ENCODE measurements at places on chromosomes 11 and 22.

GRCh38 chr11:83192606-83193245, 786 bp upstream of the ANKRD42 start:
- DNase-seq, result no peak

- DNase-seq, result no peak
Measured at GRCh38 chr11:28833670-28834069, 725.5 kb downstream of the METTL15 start.

DNA sequence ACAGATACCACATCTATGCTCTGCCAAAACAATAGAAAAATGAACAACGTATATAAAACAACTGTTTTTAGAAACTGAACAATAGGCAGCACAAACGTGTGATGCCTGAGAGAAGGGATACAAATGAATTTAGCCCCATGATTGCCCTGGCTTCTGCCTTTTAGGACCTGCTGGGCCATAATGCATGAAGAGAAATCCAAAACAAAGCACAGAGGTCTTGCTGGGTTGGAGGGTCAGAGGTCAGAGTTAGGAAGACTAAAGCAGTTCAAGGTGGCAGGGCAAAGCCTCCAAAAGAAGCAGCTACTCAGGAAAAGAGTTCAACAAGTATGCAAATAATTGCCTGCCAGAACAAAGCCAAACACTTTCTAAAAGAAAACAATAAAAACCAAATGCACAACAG, 138.5 kb downstream of the TTC28 start:
- DNase-seq, result no peak

DNA sequence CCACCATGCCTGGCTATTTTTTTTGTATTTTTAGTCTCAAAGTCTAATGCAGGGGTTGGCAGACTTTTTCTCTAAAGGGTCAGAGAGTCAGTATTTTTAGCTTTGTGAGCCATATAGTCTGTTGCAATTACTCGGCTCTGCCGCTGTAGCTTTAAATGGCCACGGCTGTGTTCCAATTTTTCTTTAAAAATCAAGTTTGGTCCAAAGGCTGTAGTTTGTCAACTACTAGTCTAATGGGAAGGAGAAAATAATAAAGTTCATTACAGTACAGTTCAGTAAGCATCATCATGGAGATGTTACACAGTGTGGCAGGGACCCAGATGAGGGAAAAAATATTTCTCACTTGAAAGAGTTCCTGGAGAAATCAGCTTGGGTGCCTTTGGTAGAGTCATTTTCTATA, 107.6 kb downstream of the CSNK2A3 start:
- no peak for DNase-seq

GRCh38 chr22:24697172-24697571, 77.3 kb downstream of the PIWIL3 start:
- DNase-seq, result no peak

DNA sequence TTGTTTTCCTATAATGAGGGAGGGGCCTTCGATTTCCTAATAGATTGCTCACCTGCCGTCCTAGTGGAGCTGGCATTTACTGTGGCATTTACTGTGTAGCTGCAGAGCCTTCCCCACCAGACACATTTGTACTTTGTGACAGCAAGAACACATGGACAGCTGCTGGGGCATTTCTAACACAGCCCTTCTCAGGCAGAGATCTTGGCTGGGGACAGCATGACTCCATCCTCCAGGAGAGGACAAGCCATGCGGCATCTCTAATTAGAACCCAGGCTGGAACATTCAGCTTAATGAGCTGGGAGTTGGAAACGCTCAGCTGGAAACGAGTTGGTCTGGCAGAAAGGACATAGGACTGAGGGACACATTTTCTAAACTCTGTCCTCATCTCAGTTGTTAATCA, 887.5 kb downstream of the NTM start:
- no peak for DNase-seq

DNA sequence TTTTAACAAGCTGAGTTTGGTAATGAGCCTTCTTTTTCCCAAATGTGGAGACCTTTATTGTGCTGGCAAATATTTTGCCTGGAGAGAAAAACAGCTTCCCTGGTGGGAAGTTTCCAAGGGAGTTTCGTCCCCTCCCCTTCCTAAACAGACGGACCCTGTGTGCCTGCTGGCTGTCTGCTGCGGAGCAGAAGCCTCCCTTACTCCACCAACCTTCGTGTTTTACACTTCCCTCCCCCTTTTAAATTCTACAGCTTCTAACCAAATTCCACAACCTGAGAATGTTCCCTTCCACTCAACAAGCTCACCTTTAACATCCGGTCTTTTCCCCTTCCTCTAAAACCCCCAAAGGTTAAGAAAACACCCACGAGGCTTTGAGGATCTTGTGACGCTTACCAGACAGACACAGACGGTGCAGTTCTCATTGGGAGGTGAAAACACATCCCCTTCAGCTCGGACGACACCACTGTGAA, 17.1 kb downstream of the VWCE start:
- DNase-seq, result peak; percentile 64

GRCh38 chr11:100719809-100720221, 32.7 kb downstream of the ARHGAP42 start:
- no peak for DNase-seq

- DNase-seq, result no peak
Measured at GRCh38 chr11:34633990-34634693, 13.2 kb downstream of the EHF start.

DNA sequence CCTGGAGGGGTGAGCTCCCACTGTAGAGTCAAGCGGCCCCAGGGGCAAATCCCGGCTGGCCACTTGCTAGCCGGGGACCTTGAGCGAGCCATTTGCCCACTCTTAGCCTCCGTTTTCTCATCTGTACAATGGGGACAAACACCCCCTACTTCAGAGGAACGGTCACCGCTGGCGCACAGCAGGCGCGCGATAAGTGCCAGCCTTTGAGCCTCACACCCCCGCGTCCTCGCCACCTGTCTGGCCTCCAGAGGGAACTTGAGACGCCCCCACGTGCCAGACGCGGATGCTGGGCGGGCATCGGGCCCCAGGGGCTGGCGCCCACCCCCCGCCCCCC, 72.6 kb upstream of the TCF20 start:
- DNase-seq, result no peak

DNA sequence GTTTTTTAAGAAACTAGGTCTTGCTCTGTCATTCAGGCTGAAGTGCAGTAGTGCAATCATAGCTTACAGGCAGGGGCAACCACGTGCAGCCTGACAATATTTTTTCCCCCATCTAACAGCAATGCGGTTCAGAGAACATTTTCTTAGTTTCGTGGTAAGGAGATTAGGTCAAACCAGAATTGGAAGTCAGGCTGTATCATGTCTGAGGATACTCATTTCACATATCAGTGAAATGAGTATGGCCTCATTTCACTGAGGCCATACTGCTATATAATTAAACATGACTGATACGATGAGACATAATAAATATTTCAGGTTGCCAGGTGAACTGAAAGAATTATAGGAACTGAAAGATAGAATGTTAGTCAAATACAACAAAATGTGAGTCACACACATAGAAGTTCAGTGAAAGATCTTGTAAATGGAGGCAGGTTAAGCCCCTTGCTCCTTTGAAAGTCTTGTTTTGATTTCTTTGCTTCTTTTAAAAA, 32.5 kb upstream of the IZUMO1R start:
- no peak for DNase-seq

DNA sequence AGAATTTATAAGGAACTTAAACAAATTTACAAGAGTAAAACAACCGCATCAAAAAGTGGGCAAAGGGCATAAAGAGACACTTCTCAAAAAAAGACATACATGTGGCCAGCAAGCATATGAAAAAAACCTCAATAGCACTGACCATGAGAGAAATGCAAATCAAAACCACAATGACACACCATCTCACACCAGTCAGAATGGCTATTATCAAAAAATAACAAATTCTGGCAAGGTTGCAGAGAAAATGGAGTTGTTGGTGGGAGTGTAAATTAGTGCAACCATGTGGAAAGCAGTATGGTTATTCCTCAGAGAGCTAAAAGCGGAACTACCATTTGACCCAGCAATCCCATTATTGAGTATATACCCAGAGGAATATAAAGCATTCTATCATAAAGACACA, 866.8 kb upstream of the TENM4 start:
- DNase-seq, result no peak

- DNase-seq, result peak; percentile 55
Measured at GRCh38 chr22:20456064-20456721, 18.6 kb upstream of the SCARF2 start.

DNA sequence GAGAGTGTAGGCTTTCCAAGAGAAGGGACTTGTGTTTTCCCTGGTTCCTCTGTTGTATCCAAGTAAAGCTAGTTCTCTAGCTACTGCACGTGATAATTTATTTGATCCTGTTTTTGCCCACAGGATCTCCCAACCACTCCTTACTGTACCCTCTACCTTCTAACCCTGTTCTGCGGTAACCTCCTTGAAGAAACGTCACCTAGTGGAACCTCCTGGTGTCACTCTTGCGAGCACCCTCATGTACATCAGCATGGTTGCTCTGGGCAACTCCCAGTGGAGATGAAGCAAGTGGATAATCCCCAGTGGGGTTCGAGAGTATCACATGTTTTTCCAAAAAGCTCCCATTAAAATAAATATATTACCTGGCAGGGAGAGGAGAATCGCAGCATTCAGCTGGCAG, 108.9 kb upstream of the CLMP start:
- no peak for DNase-seq

GRCh38 chr11:85182441-85183387, 444.4 kb downstream of the DLG2 start:
- DNase-seq, result peak; percentile 66

DNA sequence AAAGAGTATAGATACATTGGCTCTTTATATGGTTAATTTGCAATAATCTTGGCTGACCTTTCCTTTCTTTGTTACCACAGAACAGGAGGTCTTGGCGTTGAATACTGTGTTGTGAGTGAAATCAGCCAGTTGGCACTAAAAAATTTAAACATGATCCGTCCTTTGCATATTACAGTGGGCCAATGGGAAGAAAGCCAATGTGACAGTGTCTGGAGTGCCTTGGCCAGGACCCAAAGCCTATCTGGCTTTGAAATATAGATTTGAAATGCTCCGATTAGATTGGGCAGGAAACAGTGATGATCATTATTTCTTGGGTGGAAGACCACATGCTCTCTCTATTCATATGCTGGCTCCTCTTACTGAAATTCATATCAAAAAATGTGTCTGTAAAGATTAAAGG, 339.6 kb upstream of the ANO3 start:
- DNase-seq, result no peak

- DNase-seq, result no peak
Measured at GRCh38 chr22:41963453-41964111, 5.7 kb upstream of the SEPTIN3 start.

DNA sequence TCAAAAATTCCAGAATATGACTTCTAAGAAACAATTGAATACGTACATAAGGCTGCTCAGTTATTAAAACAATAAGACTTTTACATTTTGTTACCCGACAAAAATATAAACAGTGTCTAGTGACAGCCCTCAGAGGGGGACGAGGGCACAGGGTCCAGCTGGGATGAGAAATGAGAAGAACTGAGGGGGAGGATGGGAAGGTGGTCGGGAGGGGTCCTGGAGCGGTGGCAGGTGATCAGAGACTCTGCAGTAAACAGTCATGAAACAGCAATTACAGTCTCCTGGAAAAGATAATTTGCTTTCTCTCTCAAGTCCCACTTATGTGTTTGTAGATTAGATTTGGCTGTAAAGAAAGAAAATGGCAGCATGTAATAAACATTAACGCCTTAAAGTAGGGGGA, 56.0 kb downstream of the PACSIN2 start:
- DNase-seq, result no peak

GRCh38 chr11:76629853-76630599, 40.5 kb downstream of the LRRC32 start:
- no peak for DNase-seq

DNA sequence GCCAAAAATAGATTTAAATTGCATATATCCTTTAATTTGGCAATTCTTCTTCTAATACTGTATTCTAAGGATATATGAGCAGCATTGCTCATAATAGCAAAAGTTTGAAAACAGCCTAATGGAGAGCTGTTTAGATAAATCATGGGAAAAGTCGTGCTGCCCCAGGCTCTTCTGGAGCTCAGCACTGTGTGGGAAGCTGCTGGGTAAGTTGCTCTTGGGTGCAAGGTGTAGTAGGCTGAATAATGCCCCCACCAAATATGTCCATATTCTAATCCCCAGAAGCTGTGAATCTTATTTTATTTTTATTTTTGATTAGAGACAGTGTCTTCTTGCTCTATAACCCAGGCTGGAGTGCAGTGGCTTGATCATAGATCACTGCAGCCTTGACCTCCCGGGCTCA, 34.9 kb upstream of the WEE1 start:
- DNase-seq, result no peak

DNA sequence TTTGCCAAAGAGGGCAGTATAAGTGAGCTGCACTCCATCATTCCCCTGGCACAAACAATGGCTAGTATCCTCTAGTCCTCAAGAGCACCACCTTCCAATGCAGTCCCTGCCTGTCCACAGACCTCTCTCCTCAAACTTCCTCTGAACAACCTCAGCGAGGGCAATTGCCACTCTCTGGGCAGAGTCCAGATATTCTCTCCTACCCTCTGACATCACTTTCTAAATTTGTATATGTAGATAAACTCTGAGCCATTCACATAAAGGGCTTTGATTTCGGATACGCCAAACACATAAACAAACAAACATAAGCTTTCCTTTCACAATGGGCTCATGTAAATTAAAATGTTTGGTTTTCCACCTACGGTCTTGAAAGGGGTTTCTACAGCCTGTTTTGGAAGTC, 3.0 kb upstream of the SLC43A3 start:
- no peak for DNase-seq

DNA sequence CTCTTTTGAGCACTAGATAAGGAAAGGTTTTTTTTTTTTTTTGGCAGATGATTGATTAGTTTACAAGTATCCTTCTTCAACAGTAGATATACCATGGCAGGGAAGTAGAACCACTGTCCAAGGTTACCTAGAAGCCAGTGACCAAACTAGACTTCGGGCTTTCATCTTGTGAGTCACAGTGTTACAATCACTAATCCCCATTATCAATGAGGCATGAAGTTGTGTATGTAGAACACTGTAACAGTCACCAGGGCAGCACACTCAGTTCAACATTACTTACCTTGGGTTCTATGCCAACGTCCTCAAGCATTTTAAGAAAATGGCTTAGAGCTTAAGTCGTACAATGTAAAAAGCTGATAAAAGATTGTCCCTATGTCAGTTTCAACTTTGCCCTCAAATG, 430.9 kb downstream of the ETS1 start:
- DNase-seq, result no peak

- DNase-seq, result no peak
Measured at GRCh38 chr11:78061921-78062311, 1.7 kb upstream of the THRSP start.

- DNase-seq, result no peak
Measured at GRCh38 chr11:116855413-116855812, 18.0 kb upstream of the APOA1 start.

GRCh38 chr11:85379066-85379465, 248.1 kb downstream of the DLG2 start:
- no peak for DNase-seq

DNA sequence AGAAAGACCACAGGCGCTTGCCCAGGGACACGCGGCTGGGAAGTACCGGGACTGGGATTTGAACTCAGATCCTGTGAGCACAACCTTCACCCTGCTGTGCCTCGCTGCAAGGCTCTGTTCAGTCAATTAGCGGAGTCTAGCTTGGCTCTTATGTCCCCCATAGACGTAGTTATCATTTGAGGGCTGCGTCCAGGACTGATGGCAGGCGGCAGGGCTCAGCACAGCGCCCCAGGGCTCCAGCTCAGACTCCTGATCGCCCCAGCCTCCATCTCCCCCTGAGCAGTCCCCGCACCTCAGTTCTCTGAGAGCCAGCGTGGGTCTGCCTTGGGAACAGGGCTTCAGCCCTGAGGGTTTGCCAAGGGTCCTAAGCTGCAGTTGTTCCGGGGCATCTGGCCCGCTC, 19.8 kb downstream of the MRGPRG start:
- DNase-seq, result no peak

GRCh38 chr11:9575260-9576240, 2.1 kb downstream of the WEE1 start:
- DNase-seq, result no peak

Measured in SK-N-MC (cell line).